ENCODE measurements at places on chromosomes 1 and 21.

DNA sequence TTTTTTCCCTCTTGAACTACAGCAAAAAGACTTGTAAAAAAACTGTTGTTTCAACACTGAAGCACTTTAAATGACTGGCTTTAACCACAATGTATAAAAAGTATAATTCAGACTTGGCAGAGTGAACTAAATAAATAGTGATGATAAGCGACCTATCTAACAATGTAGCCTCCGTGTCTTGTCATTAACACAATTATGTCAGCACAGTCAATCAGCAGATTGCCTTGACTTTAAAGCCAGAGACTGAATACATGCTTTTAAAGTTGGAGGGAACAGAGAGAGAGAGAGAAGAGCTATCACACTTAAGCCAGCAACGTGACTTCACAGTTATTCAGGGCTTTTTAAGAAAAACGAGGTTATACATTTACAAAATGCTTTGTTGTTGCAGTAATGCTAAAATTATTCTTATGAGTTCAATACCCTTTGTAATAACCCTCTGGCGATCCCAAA lies 378.1 kb downstream of the LMO4 start:
- no peak for DNase-seq

DNA sequence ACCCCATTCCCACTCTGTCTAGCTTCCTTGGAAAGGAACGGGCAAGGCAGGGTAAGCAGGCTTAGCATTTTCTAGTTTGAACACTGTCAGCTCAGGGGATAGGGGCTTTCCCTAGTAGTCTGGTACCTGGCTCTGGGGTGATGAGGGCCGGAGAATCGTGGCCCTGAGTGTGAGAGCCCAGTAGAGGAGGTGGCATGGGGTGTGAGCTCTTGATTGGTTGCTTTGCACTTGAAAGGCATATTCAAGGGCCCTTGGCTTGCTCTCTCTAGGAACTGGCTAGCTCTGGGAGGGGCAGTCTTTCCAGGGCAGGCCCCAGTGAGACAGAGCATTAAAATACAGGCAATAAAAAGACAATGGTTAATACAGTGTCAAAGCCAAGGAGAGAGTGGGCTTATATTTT lies 10.8 kb upstream of the EXTL1 start:
- no peak for DNase-seq

DNA sequence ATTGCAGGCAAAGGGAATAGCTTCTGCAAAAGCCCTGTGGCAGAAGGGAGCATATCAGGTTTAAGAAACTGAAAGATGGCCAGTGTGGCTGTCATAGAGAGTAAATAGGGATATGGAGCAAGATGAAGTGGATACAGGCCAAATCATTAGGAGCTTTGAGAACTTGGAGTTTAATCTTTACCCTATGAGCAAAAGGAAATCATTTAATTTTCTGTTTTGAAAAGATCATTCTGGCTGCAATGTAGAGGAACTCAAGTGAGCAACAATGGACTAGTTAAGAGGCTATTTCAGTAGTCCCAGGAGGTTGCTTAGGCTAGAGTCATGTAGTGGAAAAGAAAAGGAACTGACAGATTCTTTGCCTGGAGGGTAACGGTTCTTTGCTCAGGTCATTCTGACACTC lies 47.2 kb downstream of the RAP1A start:
- DNase-seq: no peak

- no peak for DNase-seq
These were observed 6.7 kb upstream of the PINK1 start for GRCh38 chr1:20626524-20626923.

DNA sequence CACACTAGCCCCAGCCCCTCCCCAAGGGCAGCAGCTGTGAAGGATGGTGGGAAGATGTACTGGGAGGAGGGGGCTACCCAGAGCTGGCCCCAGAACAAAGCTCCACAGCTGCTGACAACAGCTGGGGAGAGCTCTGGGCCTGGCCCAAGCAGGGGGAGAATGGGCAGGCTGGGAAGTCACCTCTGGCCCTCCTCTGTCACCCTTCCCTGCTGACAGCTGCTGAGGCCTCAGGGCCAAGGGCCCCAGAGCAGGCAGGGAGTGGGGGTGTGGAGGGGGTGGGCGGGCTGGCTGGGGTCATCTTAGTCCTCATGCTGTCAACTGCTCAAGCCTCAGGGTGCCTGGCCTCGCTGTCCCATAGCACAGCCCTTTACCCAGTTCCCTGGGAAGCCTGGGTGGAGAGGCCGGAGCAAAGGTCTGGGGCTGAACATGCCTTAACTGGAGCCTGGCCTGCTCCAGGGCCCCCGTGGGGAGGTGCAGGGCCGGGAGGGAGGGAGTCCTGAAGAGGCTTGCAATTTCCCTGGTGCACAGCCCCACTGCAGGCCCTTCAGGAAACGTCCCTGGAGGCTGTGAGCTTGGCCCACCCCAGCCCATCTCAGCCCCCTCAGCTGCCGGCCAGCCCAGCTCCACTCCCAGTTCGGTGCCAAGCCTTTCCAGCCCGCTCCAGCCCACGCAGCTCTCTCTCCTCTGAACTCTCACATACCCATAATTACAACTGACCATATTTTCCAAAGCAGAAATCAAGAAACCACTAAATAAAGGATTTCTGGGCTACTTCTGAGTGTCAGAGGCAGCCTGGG lies 25.7 kb downstream of the HSPG2 start:
- DNase-seq: peak; percentile 52

DNA sequence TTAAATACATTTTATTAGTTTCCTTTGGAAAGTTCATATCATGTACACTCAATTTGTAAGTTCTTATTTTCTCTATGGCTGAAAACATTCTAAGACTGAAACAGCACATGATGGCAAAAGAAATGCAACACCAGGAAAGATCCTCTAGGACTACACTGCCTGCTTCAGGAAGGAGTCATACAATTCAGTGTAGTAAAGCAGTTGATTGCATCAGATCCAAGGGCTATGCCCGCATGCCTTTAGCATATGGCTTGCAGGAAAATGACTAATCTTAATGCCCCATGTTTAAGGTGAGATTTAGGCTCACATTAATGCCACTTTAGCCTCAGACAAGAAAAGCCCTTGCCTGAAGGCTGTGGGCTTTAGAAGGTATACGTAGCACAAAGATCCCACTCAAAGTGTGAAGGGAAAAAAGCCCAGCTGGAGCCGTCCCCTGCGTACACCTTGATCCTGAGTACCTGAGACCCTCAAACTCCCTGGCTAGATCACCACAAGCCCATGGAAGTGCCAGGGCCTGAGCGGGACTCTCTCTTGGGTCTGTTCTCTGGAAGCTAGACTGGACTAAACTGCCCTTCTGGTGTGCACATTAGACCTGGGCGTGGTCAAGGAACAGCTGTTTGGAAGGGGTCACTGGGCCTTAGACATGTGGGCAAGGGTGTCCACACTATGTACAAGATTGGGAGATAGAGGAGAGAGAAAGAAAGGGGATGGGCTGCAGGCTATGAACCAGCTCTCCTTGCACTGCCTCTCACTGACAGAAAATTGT lies 52.9 kb downstream of the ESRRG start:
- peak; percentile 1 for DNase-seq

- DNase-seq: no peak
These were observed 13.8 kb downstream of the S100A7A start for GRCh38 chr1:153430166-153430553.

DNA sequence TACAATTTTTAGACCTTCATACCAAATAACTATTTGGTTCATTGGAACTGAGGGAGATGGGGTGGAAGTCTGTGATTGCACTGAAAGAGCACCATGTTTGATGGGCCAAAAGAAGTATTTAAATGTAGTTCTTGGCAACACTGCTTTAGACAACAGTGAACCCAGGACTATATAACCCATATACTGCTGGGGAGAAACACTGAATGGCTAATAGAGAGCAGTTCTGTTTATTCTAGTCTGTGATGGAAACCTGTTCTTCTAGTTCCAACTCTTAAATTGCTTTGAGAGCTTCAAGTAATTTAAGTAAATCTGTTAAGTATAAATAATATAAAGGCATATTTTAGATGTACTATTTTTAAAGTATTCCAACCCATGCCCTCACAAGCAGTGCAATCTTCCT lies 96.3 kb downstream of the NIBAN1 start:
- DNase-seq: no peak

GRCh38 chr1:176880955-176881595 lies 283.4 kb downstream of the ASTN1 start:
- DNase-seq: peak; percentile 63

- no peak for DNase-seq
These were observed 51.1 kb downstream of the LACTBL1 start for GRCh38 chr1:22921452-22922126.

DNA sequence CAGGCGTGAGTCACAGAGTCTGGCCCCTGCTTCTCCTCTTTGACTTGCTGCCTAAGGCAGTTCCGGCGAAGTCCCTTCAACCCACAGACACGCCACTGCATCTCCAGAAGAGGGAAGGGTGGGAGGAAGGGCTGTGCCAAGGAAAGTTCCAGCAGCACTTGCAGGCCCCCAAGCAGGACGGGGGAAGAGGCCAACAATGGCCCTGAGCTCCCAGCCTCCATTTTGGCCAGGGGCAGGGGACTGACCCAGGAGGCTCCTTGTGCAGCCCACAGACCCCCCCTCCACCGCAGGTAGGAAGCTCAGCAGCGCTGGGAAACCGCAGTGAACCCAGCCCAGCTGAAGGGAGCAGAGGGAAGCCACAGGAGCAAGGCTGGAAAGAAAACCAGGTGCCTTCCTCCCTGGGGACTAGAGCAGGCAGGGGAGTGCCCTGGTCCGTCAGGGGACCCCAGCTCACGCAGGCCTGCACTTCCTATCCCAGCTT lies 35.4 kb downstream of the ACOT7 start:
- peak; percentile 19 for DNase-seq

GRCh38 chr1:6505367-6506209 lies 14.1 kb upstream of the PLEKHG5 start:
- no peak for DNase-seq

DNA sequence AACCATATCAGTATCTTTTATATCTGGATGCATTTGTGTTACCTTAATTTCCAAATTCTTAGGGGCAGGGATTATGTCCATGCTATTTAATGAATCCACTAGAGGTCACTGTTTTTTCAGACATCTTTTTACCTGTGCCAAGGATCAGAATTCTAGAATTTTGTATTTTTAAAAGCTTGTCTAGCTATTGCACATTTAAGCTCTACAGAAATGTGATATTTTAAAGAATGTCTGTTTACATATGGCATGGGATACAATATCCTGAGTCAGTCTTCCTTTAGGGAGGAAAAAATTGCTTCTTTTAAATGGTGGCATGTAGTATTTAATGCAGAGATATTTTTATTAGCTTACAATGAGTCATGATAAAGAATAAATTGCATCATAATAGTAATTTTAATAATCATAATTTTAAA lies 11.3 kb downstream of the RPAP2 start:
- DNase-seq: peak; percentile 17

DNA sequence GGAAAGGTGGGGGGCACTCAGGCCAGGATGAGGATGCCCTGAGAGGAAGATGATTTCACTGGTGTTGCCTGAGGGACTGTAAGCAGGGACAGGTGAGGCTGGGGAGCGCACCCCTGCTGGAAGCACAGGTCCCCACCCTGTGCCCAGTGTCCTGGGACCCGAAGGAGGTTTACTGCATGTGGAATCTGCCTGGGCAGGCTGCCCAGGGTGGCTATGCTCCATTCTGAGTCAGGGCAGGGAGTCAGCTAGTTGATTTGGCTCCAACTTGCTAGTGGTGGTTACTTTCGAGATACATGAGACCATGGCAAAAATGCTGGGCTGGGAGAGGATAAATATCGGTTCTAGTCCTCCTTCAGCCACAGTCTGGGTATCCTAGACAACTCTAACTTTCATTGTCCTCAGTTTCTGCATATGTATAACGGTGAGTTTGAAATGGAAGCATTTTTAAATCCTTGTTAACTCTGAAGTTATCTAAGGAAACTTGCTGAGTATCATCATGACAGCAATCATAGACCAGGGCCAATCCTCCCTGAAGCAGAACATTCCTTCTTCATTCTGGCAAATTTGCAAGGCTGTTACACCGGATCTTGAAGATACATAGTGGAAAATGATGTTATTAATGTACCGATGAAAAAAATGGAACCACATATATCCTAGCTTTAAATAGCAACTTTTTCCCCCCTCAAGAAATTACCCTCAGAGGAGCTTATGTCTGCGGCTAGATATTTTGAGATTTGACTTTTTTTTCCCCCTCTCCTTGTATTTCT lies 7.7 kb downstream of the TLR5 start:
- peak; percentile 59 for DNase-seq

DNA sequence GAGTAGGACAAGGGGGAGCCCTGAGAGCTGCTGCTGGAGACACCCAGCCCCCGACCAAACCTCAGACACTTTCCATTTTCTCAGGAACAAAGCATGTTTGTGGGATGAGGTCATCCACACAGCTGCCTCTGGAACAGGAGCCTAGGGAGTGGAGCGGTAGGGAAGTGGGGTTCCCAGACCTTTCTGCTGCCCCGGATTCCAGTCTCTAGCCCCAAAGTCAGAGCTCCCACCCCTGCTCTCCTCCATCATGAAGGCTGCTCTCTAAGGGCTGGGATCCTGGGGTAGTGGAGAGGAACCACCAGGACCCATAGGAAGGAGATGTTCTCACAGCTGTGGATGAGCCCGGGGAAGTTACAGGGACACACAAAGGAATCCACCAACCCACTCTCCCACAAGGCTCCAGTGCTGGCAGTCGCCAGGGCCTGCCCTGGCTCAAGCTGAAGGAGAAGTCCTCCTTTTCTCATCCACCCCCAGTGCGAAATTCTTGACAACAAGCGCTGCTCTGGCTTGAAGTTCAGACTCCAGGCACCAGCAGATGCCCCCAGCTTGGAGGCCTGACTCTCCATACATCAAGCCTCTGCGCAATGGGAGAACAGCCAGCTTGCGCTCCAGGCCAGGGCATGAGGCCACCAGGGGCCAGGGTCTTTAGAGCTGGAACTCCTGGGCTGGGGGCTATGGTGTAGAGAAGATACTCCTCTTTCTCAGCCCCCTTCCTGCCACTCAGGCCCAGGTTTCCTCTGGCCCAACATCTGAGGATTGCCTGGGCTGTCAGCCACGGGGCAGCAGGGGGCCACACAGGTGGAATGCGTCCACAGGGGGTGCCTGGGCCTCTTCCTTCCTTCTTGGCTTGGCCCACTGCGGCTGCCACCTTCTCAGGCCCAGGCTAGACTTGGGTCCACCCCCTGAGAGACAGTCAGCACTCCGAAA lies 4.5 kb downstream of the FHL3 start:
- DNase-seq: peak; percentile 88

DNA sequence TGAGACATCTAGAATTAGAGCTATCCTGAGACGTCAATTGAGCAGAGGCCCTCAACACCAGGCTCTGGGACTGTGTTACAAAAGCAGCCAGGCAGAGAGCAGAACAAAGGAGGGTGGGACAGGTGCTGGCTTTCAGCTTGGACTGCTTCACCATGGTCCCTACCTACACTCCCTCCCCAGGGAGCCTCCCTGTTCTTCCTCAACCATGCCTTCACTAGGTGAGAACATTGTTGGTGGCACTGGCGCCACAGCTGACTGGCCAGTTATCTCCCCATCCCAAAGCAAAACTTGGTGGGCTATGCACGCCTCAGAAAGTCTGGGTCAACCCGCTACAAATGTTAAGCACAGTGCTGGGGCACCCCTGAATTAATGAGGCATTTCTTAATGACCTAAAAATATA lies 87.8 kb downstream of the NMNAT2 start:
- DNase-seq: no peak

- no peak for DNase-seq
These were observed 103.9 kb downstream of the TGFBR3 start for GRCh38 chr1:91781901-91782622.

GRCh38 chr1:206693029-206693428 lies 8.3 kb downstream of the MAPKAPK2 start:
- DNase-seq: peak; percentile 69

All from hepatic stellate cell (primary cell).